ENCODE measurements at places on chromosomes 5 and 9.

DNA sequence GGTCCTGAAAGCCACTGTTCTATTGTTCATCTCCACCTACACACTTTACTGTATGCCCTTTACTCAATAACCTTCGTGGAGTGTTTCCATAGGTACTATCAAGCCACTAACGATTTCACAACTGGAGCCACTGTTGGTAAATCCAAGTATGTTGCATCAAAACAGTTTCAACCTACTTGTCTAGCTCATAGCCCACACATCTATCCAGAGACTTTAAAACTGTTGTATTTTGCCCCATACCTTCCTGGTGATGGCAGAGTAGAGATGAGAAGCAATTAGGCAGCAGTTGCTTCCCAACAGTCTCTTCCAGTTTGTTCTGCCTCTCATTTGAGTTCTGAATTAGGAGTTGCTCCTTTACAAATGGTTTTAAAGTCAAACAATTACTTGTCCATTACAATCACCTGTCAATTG lies 607 bp downstream of the FAXDC2 start:
- DNase-seq, result no peak

DNA sequence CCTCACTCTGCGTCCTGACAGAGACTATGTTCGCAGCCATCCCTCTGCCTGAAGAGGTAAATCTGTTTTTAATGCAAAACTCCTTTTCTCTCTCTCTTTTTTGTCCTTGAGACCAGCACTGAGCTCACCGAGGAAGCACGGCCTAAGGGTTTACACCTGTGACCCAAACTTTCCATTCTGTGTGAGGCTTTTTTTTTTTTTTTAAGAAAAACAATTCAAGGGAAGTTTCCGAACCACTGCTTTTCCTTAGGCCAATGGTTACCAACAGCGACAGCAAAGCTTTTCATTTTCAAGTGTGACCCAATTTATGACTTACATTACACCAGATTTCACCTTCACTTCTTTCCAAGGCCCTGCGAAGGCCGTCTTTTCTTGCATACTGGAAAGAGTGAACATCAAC lies 205.9 kb downstream of the EFNA5 start:
- DNase-seq, result no peak

DNA sequence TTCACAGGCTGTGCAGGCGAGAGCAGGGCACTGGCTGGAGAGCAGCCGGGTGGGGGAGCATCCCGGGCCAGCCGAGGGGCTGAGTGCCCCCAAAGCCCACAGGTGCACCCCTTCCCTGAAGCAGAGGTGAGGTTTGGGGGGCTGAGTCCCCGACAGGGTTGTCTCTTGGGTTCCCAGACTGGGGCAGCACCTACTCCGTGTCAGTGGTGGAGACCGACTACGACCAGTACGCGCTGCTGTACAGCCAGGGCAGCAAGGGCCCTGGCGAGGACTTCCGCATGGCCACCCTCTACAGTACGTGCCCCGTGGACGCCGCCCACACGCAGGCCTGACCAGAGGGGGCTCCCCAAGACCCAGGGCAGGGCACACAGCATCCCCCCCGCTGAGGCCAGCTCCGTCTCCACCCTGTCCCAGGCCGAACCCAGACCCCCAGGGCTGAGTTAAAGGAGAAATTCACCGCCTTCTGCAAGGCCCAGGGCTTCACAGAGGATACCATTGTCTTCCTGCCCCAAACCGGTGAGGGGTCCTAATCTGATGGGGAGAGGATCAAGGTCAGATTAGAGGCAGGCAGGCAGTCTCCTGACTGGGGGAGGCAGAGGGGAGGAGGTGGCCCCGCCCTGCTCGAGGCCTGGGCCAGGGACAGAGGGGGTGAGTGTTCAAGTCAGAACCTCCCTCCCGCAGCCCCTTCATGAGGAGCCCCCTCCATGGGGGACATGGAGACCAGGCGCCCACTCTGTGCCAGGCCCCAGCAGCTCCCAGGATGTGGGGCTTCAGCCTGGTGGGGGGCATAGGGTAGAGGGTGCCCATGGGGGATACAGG lies 2.7 kb downstream of the PTGDS start:
- DNase-seq, result peak; percentile 50

GRCh38 chr5:115941051-115941675 lies 21.1 kb upstream of the LVRN start:
- DNase-seq, result no peak

DNA sequence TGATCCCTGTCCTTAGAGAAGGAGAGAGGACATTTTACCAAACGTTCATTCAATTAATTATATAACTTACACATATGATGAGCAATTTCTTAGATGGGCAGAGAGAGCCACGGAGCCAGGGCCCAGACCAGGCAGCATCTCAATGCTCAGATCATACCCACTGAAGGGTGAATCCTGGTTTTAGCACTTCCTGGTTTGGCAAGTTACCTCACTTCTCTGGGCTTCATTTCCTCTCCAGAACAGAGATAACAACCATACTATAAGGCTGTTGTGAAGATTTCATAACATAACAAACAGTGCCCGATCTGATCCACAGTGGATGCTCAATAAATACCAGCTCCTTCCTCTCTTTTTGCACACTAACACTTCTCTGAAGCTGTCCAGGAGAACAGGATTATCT lies 271.1 kb downstream of the DENND1A start:
- no peak for DNase-seq

GRCh38 chr9:127555840-127556820 lies 55.9 kb upstream of the STXBP1 start:
- DNase-seq, result no peak

DNA sequence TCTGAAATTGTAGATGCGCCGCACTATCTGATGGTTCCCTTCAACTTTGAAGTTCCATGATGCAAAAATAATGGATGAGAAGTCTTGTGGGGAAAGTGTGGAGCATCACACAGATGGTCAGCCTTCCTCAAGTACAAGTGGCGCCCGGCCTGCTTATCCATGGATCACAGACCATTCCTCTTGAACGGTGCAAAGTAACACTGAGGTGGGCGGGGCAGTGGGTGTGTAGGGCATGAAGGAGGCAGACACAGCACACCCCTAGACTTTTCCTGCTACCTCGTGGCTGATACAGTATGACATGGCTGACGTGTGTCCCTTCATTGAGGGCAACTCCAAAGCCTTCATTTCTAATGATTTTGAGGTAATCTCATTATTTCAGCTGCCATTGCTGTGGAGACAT lies 2.5 kb upstream of the GNG10 start:
- no peak for DNase-seq

DNA sequence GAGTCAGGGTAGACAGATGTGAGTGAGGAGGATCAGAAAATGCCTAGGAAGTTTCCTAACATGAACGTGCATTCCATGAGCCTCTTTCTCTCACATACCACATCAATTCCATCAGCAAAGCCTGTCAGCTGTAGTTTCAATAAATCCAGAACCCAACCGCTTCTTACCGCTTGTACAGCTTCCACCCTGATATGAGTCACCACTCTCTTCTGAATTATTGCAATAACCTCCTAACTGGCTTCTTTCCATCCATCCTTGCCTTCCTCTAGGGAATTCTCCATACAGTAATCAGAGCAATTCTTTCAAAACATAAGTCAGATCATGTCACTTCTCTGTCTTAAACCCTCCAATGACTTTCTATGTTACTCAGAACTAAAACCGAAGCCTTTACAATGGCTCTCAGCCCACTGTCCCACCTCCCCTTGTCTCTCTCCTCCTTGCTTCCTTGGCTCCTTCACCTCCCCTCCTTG lies 8.1 kb upstream of the RAD23B start:
- no peak for DNase-seq
